Activated T-cell treated with anti-CD3 and anti-CD28 coated beads for 24 hours (primary cell): ENCODE measurements at places on chromosomes 4 and X.

DNA sequence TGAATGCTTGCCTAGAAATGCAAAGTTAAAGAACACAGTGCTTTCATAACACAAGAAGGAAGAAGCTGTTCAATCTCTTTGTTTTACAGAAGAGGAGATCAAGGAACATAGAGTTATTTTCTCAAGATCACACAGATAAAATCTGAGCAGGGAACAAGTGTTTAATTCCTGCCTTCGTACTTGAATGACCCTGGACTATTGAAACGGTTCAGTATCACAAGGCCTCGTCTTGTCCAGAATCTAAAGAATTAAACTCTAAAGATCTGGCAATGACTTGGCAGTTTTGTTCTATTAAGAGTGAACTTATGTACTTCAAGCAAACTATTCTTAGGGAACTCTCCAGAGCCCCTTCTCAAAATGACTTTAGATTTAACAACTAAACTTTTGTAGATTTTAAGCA lies 97.7 kb downstream of the ANXA5 start:
- no peak for DNase-seq

GRCh38 chrX:2262668-2263055 lies 238.1 kb downstream of the DHRSX start:
- DNase-seq = no peak

DNA sequence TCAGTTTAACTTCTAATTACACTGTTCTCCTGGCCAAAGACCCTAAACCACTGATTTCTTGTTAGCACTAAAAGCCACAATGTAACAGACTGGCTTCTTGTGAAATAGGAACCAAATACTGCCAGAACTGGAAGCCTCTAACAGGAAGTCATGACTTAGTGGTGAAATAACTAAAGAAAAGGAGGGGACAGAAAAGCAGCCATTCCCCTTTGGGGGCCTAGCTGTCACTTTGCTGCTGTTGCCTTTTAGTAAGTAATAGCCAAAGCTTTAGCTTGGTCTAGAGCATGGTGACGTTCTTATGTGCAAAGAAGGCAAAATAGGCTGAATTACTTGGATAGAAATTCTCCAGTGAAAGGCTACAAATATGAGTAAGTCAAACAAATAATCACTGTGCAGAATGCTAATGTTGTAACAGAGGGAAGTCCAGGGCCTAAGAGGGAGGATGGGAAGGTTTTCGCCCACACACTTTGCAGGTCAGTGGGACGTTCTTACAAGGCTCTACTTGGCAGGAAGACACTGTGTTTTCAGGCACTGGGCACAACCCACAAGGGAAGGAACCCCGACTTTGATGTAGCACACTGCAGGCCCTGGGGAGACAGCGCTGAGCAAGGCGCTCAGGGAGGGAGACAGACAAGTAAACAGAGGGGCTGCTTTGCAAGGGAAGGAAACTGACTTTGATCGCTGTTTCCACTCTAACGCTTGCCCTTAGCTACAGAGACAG lies 16.7 kb downstream of the GAB3 start:
- DNase-seq = no peak

- no peak for DNase-seq
These were observed 57.2 kb downstream of the FNIP2 start for GRCh38 chr4:158826057-158826456.

DNA sequence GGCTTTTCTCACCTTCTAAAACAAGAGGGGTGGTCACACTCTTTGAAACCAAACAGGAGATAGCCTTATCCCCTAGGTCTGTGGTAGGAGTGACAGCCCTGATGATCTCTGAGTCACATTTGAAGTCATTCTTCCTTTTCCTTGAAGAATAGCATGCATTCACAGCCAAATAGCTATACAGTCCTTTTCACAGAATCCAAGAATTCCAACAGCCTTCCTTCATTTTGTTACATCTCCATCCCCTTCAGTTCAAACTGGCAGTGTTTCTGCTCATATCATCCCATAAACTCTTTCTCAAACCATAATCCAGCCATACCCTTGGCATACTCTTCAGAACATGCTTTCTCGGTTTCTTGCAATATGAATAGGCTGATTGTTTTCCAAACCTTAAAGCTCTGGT lies 33.3 kb upstream of the TMEM184C start:
- no peak for DNase-seq

DNA sequence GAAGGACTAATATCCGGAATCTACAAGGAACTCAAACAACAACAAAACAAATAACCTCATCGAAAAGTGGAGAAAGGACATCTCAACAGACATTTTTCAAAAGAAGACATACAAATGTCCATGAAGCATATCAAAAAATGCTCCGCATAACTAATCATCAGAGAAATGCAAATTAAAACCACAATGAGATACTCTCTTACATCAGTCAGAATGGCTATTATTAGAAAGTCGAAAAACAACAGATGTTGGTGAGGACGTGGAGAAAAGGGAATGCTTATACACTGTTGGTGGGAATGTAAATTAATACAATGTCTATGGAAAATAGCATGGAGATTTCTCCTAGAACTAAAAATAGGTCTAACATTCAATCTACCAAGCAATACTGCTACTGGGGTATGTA lies 51.1 kb upstream of the MYOZ2 start:
- no peak for DNase-seq

DNA sequence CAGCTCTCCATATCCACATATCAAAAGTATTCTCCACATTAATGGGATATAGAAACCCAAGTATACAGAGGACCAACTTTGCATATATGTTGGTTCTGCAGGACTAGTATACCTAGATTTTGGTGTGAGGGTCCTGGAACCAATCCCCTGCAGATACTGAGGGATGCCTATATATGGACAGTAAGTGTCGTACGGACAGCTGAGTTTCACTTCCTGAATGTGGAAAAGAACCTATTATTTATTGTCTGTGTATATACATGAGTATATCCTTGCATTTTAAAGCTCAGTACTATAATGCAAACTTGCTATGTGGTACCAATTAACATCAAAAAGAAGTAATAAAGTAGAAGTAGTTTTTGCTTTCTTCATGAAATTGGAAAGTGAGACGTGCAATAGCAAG lies 101.9 kb downstream of the FBXW7 start:
- no peak for DNase-seq

DNA sequence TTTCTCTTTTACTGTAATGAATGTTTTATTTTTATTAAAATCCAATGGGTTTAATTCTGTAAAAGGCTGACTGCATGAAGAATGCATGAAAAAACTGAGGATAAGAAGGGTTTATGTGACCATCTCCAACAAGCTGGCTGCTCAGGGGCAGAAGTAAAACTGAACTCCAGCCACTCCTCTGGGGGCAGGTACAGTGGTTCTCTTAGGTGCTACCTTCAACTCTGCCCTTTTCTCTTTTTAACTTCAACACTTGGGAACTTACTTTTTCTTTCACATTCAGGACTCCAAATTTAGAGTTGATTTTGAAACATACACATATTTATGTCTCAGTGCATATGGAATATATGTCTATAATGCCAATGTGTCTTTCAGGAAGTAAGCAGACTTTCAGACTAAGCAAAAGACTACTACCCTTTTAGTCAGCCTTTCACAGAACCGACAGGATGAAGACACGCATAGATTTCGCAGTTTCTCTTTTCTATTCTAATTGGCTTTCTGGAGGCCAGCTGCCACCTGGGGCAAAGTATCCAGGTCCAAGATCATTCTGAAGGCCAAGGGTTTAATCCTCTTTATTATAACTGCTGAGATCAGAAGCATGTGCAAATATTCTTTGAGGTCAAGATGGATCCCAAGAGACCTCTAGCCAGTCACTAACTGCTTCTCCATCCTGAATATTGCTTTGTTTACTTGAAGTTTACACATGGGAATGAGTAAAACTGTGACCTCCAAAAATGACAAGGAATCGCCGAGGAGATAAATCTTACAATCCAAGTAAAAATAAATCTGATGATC lies 30.7 kb downstream of the HS3ST1 start:
- DNase-seq = no peak

DNA sequence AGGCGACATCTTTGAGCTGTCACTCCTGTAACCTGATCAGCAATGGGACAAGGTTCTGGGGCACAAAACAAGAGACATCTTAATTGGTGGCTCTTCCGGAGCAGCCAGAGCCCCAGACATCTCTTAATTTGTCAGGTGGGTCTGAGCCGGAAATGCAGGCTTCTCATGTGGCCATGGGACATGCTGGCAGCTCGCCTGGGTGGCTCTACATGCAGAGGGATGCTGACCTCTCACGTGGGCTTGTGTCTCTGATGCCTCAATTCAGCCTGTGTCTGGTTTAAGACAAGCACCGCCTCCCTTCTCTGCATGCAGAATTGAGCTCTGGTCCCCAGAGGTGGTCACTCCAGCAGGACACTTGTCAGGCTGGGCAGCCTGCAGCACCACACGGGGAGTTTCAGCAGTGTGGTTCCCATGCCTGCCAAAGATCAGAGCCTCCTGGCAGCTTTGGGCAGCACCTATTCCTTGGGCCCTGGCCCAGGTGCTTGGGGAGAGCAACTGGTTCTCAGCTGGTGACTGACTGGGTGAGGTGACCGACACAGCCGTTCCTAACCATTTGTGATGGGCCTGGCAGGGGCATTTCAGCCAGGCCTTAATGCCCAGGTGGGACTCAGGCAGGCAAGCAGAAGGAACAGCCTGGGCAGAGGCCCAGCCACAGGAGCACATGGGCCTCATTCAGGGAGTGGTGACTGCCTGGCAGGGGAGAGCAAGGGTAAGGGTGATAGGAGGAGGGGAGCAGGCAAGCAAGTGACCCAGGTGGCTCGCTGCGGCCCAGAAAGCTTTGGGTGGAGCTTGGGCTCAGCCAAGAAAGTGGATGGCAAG lies 53.4 kb downstream of the HMX1 start:
- no peak for DNase-seq

GRCh38 chr4:169305651-169306050 lies 34.9 kb upstream of the SH3RF1 start:
- no peak for DNase-seq

DNA sequence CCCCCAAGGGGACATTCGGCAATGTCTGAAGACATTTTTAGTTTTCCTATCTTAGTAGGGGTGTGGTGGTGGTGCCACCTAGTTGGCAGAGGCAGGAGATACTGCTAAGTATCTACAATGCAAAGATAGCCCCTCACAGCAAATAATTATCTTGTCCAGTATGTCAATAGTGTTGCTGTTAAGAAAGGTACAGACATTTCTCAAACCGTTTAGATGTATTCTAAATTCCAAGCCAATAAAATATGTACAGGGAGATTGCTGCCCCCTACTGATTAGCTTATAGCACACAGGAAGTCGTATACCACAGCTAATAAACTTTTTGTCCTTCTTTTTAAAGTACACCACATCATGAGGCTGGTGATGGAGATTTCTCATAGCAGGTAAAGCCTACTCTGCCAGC lies 260.5 kb downstream of the TMA16 start:
- DNase-seq = no peak

GRCh38 chr4:129672941-129673340 lies 577.0 kb downstream of the C4orf33 start:
- DNase-seq = no peak

DNA sequence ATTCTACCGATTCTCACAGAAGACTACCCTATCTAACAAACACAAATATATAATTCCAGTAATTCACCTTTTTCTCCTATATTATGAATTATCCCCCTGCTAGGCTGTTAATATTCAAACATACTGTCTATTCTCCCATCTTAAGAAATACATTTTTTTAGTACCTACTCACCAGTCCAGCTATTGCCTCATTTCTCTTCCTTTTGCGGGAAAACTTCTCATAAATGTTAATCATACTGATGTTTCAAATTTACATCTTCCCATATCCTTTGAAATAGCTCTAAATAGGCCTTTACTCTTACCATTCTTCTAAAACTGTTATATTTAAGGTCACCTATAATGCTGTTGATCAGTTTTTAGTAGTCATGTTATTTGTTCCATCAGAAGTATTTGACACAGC lies 759.1 kb upstream of the SLIT2 start:
- DNase-seq = no peak

GRCh38 chr4:122129061-122129460 lies 23.1 kb upstream of the BLTP1 start:
- DNase-seq = no peak

GRCh38 chr4:2867758-2868491 lies 24.3 kb downstream of the ADD1 start:
- DNase-seq = no peak

DNA sequence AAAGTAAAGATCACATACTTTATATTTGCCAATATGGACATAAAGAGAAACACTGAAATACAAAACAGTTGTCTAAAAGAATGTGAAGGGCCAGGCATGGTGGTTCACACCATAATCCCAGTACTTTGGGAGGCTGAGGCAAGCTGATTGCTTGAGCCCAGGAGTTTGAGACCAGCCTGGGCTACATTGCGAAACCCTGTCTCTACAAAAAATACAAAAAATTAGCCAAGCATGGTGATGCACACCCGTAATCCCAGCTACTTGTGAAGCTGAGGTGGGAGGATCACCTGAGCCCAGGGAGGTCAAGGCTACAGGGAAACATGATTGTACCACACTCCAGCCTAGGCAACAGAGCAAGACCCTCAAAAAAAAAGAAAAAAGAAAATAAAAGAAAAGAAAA lies 11.8 kb downstream of the RBM47 start:
- DNase-seq = no peak

DNA sequence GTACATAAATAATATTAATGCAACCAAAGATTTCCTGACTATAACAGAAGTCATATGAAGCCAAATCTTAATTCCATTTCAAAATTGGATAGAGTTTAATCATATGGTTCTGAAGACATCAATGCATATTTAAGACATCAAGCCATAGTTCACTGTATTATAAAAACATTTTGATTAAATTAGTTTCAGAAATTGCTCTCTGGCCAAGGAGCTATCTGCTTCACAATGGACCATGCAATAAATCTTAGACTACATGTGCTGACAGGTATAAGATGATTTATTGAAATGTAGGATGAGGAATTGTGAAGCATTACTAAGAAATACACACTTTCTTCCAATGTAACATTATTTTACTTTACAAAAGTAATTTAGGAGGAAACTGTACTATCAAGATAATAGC lies 81.6 kb downstream of the MID1 start:
- no peak for DNase-seq

- DNase-seq = no peak
These were observed 16.0 kb upstream of the PRRG1 start for GRCh38 chrX:37332987-37333658.

DNA sequence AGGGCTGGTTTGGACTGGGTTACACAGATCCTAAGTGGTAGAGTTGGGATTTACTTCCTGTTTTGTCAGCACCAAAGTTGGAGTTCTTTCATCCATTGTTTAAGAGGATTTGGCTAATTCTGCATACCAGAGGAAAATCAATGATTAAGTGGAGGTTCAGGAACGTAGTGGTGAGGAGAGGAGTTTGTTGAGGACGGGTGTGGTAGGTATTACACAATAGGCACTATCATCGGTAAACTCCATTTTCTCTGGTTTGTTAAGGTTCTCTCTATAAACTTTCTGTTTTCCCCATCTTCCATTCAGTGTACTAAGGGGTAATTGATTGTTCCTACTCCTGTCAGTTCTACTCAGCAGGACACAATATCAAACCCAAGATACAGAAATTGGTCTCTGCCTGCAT lies 107.5 kb upstream of the VCX2 start:
- DNase-seq = no peak
